ENCODE measurements at places on chromosomes 7 and 10.
A peak's percentile ranks its signal among the peaks of the same experiment; 100 is the strongest.

- no peaks in the 10 kb centered on the region for H3K27me3 ChIP-seq
- no peaks in the 10 kb centered on the region for H3K4me1 ChIP-seq
- no peaks in the 10 kb centered on the region for H3K36me3 ChIP-seq
- H3K27ac ChIP-seq, result no peak overlapping the region
Measured at GRCh38 chr7:21690705-21691104, 147.9 kb downstream of the DNAH11 start.

DNA sequence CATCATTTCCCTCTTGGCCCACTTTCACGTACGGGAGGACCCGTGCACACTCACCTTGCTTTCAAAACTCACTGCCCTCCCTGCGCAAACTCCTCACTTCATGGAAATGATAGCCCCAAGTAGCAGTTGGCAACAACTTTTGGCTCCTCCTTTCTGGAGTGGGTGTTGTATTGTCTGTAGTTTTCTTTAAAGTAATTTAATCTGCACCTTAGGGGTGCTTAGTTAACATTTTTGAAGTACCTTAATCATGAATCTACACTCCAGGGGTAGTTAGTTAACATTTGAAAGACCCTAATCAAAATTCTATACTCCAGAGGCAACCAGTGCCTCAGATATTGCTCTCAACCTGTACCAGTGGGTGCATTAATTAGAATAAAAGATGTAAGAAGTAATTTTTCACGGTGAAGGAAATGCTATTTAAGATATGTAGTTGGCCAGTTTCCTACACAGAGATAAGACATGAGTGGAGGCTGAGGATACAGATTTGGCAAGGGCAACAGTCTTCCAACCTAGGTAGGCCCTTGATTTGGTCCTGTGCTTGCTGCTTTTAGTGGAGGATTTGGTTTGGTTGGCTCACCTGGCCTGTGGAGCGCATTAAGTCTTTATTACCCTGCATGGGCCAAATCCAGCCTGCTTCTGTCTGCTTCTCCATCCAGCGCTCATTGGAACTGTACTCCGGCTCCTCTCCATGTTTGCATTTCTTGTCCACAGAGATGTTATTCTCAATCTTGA is 93.0 kb downstream of the EXOC4 start:
- H3K4me3 ChIP-seq, result no peak overlapping the region
- H3K36me3 ChIP-seq, result peaks cover 26% of the 10 kb centered on the region
- H3K27me3 ChIP-seq, result no peaks in the 10 kb centered on the region
- H3K27ac ChIP-seq, result no peak overlapping the region
- peaks cover 8% of the 10 kb centered on the region for H3K4me1 ChIP-seq

GRCh38 chr10:123537188-123537961 is 128.8 kb upstream of the GPR26 start:
- H3K27me3 ChIP-seq, result peaks cover 2% of the 10 kb centered on the region
- H3K4me3 ChIP-seq, result no peak overlapping the region
- no peak for DNase-seq
- H3K4me1 ChIP-seq, result no peaks in the 10 kb centered on the region

DNA sequence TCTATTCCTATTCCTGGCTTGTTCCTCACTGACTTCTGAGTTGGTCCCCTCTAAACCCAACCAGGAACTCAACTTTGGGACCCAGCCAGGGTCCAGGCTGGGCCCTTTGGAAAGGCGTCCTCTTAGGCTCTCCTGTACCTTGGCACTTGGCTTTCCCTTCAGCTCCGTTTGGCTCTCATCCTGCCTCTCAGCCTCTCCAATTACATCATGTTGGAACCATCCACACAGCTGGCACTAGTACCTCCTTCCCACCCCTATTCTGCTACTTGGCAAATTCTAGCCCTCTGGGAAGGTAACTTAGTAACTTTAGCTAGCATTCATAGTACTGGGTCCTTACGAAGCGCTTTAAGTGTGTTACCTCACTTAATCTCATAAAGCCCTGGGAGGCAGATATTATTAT is 205.3 kb upstream of the HABP2 start:
- no peak for DNase-seq
- 0 out of 2 replicates have a peak, but pooled peaks cover 4% of the 10 kb centered on the region for H3K36me3 ChIP-seq
- no peak overlapping the region for H3K27ac ChIP-seq
- H3K4me3 ChIP-seq, result no peak overlapping the region
- no peaks in the 10 kb centered on the region for H3K4me1 ChIP-seq

- H3K36me3 ChIP-seq, result no peaks in the 10 kb centered on the region
- H3K27me3 ChIP-seq, result peaks cover 14% of the 10 kb centered on the region
- peak; percentile 7 for DNase-seq
- H3K27ac ChIP-seq, result no peak overlapping the region
- H3K4me1 ChIP-seq, result no peaks in the 10 kb centered on the region
- no peak overlapping the region for H3K4me3 ChIP-seq
Measured at GRCh38 chr7:134108802-134109201, 18.3 kb upstream of the LRGUK start.

DNA sequence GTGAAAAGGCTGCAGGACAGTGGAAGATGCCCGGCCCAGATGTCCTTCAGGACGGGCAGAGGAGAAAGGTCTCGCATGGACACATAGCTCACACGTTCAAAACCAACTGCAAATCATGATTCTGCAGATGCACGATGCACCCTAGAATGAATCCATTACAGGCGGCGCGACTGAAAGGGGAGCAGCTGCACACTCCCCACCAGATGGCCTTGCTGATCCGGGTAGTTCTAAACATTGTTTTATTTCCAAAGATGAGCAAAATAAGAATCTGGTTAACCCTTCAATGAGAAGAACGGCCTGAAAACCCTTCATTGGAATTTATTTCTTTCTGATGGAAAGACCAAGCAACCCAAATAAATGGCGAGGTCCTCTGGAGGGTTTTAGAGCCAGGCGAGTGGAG is 33.8 kb downstream of the CHST15 start:
- H3K27ac ChIP-seq, result no peak overlapping the region
- H3K27me3 ChIP-seq, result peaks cover 1% of the 10 kb centered on the region
- DNase-seq, result no peak
- H3K4me1 ChIP-seq, result peaks cover 21% of the 10 kb centered on the region
- no peaks in the 10 kb centered on the region for H3K36me3 ChIP-seq

DNA sequence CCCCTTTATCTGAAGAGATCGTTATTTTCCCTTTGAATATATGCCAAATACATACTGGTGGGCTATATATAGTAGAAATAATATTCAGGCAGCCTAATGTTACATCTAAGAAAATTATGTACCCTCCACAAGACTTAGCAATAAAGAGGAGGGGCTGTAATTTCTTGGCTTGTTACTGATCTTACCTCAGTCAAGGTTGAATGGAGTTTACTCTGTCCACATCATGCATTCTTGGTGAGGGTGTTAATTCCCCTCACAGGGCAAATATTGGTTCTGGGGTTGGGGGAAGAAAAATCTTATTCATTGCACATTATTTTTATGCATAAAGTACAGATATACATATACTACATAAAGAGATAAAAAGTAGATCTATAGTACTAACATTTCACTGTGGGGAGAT is 145.8 kb upstream of the ANK3 start:
- H3K36me3 ChIP-seq, result no peaks in the 10 kb centered on the region
- DNase-seq, result no peak
- H3K4me1 ChIP-seq, result peaks cover 9% of the 10 kb centered on the region
- H3K4me3 ChIP-seq, result no peak overlapping the region
- H3K27me3 ChIP-seq, result peaks cover 6% of the 10 kb centered on the region

DNA sequence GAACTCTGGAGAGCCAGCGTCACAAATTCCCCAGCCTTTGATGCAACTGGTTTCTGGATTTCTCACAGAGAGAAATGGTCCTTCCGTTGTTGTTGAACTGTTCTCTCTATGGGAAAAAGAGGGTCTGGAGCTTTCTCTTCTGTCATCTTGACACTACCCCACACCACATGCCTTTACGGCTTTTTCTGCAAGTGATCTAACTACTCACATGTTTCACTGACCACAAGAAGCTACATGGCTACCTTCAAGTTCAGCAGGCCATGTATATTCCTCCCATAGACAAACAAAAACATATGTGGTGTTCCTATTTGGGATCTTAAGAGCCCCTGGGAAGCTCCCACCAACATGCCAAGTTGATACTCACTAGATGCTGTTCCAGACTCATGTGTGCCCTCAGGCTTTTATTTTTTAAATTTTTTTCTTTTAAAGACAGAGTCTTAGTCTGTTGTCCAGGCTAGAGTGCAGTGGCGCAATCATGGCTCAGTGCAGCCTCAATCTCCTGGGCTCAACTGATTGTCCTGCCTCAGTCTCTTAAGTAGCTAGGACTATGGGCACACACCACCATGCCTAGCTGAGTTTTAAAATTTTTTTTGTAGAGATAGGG is 72.0 kb downstream of the RNF216 start:
- H3K4me1 ChIP-seq, result peaks cover 6% of the 10 kb centered on the region
- no peaks in the 10 kb centered on the region for H3K27me3 ChIP-seq
- H3K4me3 ChIP-seq, result no peak overlapping the region
- peak overlapping the region; percentile 34 for H3K27ac ChIP-seq
- H3K36me3 ChIP-seq, result peaks cover 36% of the 10 kb centered on the region

DNA sequence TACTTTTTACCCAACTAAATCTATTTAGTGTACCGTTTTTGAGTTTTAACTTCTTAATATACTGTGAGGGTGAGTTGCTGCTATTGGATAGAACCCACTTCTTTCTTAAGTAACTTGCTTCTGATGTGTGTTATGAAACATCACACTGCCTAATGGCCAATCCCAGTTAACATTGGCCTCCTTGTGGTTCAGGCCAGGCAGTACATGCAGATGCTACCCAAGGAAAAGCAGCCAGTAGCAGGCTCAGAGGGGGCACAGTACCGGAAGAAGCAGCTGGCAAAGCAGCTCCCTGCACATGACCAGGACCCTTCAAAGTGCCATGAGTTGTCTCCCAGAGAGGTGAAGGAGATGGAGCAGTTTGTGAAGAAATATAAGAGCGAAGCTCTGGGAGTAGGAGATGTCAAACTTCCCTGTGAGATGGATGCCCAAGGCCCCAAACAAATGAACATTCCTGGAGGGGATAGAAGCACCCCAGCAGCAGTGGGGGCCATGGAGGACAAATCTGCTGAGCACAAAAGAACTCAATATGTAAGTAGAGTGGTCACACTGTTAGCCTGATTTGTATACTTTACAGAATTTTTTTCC is 39.7 kb downstream of the TES start:
- H3K36me3 ChIP-seq, result peaks cover 48% of the 10 kb centered on the region
- peaks cover 23% of the 10 kb centered on the region for H3K4me1 ChIP-seq
- peak; percentile 57 for DNase-seq
- no peak overlapping the region for H3K4me3 ChIP-seq

GRCh38 chr10:22573820-22574569 is 140.4 kb downstream of the PIP4K2A start:
- H3K27me3 ChIP-seq, result peaks cover 4% of the 10 kb centered on the region
- H3K4me3 ChIP-seq, result no peak overlapping the region
- H3K4me1 ChIP-seq, result 0 out of 2 replicates have a peak, but pooled peaks cover 6% of the 10 kb centered on the region
- no peak overlapping the region for H3K27ac ChIP-seq
- no peak for DNase-seq

GRCh38 chr10:65793738-65794425 is 1132.0 kb upstream of the LRRTM3 start:
- no peak for DNase-seq
- no peaks in the 10 kb centered on the region for H3K4me1 ChIP-seq

DNA sequence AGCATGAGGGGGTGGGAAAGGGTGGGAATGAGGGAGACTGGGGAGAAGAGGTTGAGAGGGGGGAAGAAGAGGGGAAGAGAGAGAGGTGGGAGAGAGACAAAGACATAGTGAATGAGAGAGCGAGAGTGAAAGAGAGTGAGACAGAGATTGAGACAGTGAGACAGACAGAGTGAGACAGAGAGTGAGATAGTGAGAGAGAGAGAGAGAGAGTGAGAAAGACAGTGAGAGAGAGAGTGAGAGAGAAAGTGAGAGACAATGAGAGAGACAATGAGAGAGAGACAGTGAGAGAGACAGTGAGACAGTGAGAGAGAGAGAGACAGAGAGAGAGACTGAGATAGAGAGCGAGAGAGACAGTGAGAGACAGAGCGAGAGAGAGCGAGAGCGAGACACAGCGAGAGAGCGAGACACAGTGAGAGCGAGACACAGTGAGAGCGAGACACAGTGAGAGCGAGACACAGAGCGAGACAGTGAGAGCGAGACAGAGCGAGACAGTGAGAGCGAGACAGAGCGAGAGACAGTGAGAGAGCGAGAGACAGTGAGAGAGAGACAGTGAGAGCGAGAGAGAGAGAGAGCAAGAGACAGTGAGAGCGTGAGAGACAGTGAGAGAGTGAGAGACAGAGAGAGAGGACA is 10.1 kb downstream of the TMEM243 start:
- H3K27me3 ChIP-seq, result no peaks in the 10 kb centered on the region
- no peak for DNase-seq
- peaks cover 31% of the 10 kb centered on the region for H3K4me1 ChIP-seq
- H3K4me3 ChIP-seq, result no peak overlapping the region

- no peak overlapping the region for H3K27ac ChIP-seq
- no peaks in the 10 kb centered on the region for H3K27me3 ChIP-seq
- DNase-seq, result no peak
- peaks cover 65% of the 10 kb centered on the region for H3K4me1 ChIP-seq
- peaks cover 13% of the 10 kb centered on the region for H3K36me3 ChIP-seq
- H3K4me3 ChIP-seq, result no peak overlapping the region
Measured at GRCh38 chr10:31959461-31960173, 31.0 kb upstream of the ARHGAP12 start.

DNA sequence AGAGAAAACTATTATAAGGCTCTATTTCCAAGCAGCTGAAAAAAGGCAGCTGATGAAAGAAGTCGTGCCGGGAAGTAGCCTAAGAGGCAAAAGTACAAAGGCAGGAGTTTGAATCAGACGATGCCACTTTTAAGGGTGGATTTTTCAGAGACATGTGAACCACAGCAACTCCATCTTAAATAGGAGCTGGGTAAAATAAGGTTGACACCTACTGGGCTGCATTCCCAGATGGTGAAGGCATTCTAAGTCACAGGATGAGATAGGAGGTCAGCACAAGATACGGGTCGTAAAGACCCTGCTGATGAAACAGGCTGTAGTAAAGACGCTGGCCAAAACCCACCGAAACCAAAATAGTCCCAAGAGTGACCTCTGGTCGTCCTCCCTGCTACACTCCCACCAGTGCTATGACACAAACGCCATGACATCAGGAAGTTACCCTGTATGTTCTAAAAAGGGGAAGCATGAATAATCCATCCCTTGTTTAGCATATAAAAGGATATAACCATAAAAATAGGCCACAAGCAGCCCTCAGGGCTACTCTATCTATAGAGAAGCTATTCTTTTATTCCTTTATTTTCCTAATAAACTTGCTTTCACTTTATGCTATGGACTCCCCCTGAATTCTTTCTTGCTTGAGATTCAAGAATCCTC is 45.5 kb upstream of the PRSS1 start:
- peaks cover 19% of the 10 kb centered on the region for H3K27me3 ChIP-seq
- DNase-seq, result no peak
- no peaks in the 10 kb centered on the region for H3K4me1 ChIP-seq
- H3K27ac ChIP-seq, result no peak overlapping the region

DNA sequence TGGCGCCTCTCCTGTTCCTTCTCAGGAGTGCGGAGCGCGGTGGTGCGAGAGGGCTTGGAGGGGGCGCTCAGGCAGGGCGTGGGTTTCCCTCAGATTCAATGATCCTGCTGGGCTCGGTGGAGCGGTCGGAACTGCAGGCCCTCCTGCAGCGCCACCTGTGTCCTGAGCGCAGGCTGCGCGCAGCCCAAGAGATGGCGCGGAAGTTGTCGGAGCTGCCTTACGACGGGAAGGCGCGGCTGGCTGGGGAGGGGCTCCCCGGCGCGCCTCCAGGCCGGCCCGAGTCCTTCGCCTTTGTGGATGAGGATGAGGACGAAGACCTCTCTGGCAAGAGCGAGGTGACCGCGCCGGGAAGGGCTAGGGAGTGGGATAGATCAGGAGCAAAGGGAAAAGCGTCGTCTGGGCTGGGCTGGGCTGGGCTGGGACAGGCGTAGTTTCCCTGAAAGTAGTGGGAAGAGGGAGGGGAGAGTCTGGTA is 17.0 kb downstream of the FAM131B start:
- no peaks in the 10 kb centered on the region for H3K36me3 ChIP-seq
- DNase-seq, result no peak
- no peak overlapping the region for H3K4me3 ChIP-seq
- no peak overlapping the region for H3K27ac ChIP-seq
- no peaks in the 10 kb centered on the region for H3K4me1 ChIP-seq
- peaks cover 45% of the 10 kb centered on the region for H3K27me3 ChIP-seq
